ENCODE measurements at places on chromosomes 6 and 20.

DNA sequence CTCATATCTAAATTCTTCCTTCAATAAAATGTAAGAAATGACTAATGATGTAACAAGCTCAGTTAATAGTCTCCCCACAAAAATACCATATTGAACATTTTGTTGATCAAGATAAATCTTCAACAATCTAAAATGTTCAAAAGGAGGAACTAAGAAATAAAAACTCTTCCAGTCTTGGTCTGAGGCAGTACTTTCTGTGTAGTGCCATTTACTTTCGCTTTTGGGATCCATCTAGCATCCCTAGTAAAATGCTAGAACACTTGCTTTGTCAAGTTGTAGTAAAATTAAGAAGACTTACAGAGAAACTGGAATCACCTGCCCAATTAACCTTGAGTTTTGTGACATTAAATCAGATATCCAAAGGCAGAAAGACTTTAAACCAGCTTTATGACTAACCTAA, 246.4 kb downstream of the KHDRBS2 start:
- DNase-seq, result no peak

DNA sequence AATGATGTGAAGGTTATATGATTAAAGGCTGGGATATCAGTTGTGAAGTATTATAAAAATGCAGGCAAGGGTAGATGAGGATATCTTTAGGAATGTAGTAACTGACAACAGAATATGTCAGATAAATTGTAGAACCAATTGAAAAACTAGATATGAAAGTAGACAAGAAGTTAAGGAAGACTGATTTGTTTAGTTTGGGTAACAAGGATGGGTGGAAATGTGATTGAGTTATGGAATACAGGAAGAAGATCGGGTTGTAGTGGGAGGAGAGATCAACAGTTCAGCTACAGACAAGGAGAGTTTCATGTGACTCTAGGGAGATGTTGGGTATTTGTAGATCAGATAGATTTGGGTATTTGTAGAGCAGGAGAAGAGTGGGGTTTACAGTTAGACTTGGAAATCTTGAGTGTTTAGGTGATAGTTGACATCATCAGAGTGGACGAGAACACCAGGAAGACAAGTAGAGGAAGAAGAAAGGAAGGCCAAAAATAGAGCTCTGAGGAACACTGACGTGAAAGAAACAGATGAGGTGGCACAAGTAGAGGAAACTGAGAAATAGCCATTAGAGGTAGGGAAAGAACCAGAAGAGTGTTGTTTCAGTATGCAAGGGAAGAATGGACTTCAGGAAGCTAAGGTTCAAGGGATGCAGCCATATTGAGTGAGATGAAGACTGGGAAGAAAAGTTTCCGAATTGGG, 12.1 kb upstream of the TSPYL1 start:
- no peak for DNase-seq

DNA sequence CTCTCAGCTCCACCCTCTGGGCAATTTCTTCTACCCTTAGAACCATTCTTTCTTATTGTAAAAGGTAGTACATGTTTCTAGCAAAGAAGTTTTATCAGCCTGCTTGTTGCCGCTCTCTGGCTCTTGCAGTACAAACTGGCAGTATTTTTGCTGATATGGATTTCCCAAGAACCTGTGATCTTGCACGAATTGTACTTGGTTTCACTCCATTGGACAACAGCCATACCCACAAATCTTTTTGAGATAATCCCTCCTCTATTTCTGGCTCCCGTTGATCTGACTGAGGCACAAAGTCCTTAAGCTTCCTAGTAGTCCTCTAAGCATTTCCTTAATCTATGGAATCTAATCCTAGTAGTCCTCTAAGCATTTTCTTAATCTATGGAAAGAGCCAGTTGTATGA, 487.0 kb upstream of the PTCHD4 start:
- DNase-seq, result no peak

DNA sequence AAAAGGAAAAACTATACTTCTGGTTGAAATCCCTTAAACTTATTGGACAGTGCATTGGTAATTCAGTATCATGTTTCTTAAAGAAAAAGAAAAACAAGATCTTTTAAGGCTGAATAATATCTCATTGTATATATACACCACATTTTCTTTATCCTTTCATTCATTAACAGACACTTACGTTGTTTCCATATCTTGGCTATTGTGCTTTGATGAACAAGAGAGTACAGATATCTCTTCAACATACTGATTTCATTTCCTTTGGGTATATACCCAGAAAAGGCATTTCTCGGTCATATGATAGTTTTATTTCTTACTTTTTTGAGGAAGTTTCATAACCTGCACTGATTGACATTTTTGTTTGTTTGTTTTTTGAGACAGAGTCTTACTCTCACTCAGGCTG, 281.5 kb downstream of the SLC35F1 start:
- no peak for DNase-seq

GRCh38 chr6:43849844-43850243, 79.8 kb downstream of the VEGFA start:
- no peak for DNase-seq

DNA sequence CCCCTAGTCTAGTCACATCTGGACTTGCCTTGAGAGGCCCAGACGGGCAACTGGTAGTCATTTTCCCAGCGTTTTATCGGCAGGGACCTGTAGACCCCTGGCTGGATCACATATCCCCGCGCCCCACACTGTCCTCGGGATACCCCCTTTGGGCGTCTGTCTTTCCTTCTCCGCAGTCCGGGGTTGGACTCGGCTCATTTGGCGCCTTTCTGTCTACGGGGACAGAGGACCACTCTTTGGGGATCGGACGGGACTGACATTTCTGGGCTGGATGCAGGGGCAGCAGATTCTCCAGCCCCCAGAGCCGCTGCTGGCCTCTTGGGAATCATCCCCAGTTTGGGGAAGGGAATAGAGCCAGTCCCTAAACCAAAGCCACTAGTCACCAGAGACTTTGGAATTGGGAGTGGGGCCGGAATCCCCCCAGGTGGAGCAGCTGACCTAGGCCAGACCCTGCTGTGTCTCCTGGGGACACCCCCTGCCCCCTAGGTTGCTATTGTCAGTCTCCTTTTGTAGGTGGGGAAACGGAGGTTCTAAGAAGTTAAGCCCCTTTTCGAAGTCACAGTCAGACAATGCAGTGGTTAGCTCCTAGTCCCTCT, 734 bp downstream of the FAM110A start:
- no peak for DNase-seq

DNA sequence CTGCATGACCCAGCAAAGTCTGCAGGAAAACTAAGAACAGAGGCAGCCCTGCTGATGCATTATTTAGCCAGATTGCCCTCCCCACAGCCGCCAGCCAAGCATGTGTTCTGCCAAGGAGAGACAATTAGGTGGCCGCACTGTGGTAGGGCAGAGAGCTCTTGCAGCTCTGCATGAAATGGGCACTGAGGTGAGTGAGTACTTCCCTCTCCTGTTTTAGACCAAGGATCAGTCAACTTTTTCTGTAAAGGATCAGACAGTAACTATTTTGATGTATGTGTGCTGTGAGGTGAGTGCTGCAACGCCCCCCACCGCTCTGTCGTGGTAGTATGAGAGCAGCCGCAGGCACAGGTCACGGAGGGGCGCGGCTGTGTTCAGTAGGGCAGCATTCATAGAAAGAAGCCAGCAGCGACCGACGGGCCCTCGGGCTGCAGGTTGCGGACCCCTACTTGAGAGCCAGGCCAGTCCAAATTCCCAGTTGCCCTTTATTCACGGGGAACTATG, 23.8 kb upstream of the FAM50B start:
- DNase-seq, result no peak

GRCh38 chr6:128135325-128135724, 234.5 kb upstream of the THEMIS start:
- no peak for DNase-seq

- DNase-seq, result no peak
Measured at GRCh38 chr6:33492093-33492492, 37.7 kb downstream of the ZBTB9 start.

GRCh38 chr6:159422041-159422984, 253.1 kb downstream of the FNDC1 start:
- no peak for DNase-seq

- no peak for DNase-seq
Measured at GRCh38 chr6:113709936-113710509, 147.1 kb upstream of the MARCKS start.

- no peak for DNase-seq
Measured at GRCh38 chr6:160278311-160278710, 19.7 kb upstream of the SLC22A2 start.

DNA sequence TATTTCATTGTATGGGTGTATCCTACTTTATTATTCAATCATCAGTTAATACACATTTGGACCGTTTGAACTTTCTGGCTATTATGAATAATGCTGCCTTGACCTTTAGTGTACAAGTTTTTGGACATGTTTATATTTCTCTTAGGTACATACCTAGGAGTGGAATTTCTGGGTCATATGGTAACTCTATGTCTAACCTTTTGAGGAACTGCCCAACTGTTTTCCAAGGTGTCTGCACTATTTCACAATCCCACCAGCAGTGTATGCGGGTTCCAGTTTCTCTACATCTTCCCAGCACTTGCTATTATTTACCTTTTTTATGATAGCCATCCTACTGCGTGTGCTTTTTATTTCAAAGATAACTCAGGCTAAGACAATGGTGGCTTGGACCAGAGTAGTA, 14.3 kb upstream of the SLC13A3 start:
- DNase-seq, result no peak

GRCh38 chr6:109071125-109071917, 23.3 kb downstream of the SESN1 start:
- DNase-seq, result no peak

GRCh38 chr6:22349528-22349927, 52.7 kb upstream of the PRL start:
- no peak for DNase-seq

- DNase-seq, result no peak
Measured at GRCh38 chr6:33091957-33092356, 16.2 kb downstream of the HLA-DPB1 start.

- no peak for DNase-seq
Measured at GRCh38 chr6:14640631-14641030, 523.1 kb downstream of the CD83 start.

All from DMS 273 treated with DMSO at 0.1 percent for 48 hours (cell line).